ENCODE measurements at places on chromosomes 4 and X. TPM values are rescaled to one million over a fixed set of nuclear protein-coding genes. Genes with fewer than 3 reads are reported as not detected.
A peak's percentile ranks its signal among the peaks of the same experiment; 100 is the strongest.

GRCh38 chr4:126495163-126495752 lies 1137.5 kb upstream of the INTU start:
- DNase-seq: no peak

GATA1 gene
- total RNA-seq: not detected

VEGFC gene
- total RNA-seq: not detected

GRCh38 chr4:143351774-143352451 lies 15.2 kb downstream of the GAB1 start:
- DNase-seq: no peak

- peak; percentile 75 for DNase-seq
Observed at GRCh38 chrX:16528620-16529019, 121.3 kb upstream of the S100G start.

DNA sequence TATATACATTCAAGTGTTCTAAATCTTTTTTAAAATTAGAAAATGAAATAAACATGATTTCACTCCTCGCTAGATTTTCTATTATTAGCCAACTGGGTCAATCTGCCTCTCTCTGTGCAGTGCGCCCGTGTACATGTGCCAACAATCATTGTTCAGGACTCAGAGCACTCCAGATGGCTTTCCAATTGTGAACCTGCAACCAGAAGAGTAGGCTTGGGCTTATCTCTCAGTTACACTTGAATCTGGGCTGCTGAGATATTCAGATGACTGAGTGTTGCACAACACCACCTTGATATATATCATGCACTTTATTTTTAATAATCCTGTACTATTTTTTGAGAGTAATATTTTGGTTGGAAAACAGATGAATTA lies 184.0 kb upstream of the FSTL5 start:
- no peak for DNase-seq

NMU gene
- total RNA-seq: not detected

DNA sequence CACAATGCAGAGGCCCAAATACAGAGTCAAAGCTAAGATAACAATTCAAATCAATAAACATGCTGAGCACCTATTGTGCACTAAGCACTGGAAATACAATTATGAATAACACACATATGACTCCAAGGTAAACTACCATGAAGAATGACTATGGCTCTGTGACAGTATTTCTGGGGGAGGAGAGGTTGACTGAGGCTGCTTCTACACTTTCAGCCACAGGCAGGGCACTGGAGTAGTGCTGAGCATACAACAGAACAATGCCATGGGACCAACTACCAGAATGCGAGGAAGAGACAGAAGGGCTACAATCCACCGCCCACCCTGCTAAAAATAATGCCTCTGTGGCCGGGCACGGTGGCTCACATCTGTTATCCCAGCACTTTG lies 13.7 kb downstream of the TEC start:
- DNase-seq: no peak

DNA sequence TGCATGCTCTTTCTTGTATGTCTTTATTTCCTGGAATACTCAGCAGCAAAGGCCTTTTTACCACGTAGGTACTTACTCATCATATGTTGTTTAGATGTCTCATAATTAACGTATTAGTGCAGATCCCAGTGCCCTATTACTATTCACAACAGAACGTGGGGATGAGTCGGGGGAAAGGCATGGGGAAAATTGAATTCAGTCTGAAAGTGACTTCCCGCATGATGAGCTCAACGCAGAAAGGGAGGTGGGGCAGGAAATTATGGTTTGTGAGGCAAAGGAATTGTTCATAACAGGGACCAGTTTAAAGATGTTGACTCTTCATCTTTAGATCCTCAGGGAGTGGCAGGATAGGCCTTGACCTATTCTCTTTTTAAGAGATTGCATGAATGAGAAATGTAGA lies 2.0 kb upstream of the TMPRSS11D start:
- DNase-seq: no peak

GRCh38 chr4:113708250-113708649 lies 53.3 kb downstream of the CAMK2D start:
- no peak for DNase-seq

GAGE12E gene
- not detected for total RNA-seq

DNA sequence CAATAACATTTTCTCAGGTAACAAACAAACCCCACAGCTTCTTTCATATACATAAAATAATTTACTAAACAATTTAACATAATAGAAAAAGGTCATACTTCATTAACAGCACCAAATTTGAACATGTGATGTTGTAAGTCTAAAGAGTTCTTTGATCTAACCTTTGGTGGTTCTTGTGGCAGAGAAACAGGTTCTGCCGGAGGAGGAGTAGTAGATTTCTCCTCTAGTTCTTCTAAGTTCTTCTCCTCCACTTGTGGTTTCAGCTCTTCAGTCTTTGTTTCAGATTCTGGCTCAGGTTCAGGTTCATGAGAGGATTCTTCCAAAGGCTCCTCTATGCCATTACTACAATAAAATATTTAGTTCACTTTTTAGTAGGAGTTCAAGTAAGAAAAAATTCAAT lies 18.3 kb downstream of the G3BP2 start:
- peak; percentile 64 for DNase-seq

CASK gene
- total RNA-seq: 65.0 TPM

DNAAF6 gene
- total RNA-seq: not detected

DNA sequence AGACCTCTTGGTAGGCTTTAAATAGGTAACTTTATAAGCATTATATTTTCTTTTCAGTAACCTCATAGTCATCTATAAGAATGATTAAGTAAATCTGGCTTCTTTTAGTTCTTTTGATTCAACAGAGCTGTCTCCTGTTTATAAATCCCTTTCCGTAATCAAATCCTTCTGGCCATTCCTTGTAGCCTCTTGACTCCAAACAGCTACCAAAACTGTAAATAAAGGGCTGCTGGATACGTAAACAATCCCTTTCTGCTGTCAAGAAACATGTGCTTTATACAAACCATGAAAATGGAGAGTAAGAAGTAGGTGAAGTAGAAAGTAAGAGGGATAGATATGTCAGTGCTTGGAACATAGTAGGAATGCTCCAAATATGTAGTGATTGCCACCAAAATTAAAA lies 183.2 kb upstream of the CASK start:
- DNase-seq: no peak

GRCh38 chr4:48081196-48081595 lies 52.9 kb downstream of the TXK start:
- DNase-seq: no peak

- no peak for DNase-seq
Observed at GRCh38 chr4:120839334-120839973, 83.1 kb downstream of the PRDM5 start.

DNA sequence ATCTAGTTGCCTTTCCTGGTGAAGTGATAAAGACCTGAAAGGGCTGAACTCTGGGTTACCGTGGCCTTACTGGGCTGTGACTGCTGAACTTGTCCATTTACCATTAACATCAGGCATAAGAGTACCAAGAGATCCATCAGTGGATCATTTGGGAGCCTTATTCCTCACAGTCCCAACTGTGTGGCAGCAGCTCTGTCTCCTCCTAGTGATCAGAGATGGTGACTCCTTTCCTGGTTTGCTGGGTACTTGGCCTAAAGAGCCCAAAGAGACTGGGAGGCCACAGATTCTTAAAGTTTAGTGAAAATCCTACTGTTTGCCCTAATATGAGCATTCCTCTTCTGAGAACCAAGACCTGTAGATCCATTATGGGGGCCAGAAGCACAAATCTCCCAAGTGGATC lies 56.3 kb upstream of the ATP6AP2 start:
- no peak for DNase-seq

- DNase-seq: no peak
Observed at GRCh38 chr4:174870311-174870710, 41.3 kb upstream of the GLRA3 start.

DNA sequence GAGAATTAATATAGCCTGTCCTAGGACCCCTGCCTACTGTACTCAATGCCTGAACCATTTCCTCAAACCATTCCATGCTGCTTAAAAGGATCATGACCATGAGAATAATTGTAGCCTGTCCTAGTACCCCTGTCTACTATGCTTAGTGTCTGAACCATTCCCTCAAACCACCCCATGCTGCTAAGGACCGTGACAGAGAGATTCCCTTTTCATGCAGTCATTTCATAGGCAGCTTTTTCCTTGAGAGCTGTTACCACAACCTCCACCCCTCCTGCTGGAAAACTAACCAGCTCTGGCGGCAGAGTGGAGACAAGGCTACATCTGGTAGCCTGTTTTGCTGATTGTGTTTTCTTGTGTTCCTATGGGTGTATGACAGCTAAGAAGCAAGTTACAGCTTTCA lies 174.9 kb upstream of the SMARCAD1 start:
- no peak for DNase-seq

DNA sequence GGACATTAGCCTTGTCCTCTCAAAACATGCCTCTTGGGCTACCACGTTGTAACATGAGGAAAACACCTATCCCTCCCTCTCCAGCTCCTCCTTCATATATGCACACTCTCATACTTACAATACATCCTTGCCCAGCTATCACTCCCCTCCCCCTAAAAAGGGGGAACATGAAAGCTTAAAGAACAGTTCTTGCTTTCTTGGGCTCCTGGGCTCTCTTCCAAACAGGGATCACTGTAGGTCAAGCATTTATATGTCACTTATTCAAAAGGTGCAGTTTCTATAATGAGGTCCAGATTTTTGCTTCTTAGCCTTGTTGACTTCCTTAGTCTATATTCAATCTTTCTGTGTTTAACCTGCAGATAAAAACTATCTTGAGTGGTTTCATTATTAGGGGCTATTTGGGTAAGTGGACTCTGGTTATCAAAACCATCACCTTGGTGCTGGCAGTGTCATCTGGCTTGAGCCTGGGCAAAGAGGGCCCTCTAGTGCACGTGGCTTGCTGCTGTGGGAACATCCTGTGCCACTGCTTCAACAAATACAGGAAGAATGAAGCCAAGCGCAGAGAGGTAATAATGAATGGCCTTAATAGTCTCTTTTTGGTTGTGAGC lies 119.4 kb downstream of the AKAP4 start:
- no peak for DNase-seq

DNA sequence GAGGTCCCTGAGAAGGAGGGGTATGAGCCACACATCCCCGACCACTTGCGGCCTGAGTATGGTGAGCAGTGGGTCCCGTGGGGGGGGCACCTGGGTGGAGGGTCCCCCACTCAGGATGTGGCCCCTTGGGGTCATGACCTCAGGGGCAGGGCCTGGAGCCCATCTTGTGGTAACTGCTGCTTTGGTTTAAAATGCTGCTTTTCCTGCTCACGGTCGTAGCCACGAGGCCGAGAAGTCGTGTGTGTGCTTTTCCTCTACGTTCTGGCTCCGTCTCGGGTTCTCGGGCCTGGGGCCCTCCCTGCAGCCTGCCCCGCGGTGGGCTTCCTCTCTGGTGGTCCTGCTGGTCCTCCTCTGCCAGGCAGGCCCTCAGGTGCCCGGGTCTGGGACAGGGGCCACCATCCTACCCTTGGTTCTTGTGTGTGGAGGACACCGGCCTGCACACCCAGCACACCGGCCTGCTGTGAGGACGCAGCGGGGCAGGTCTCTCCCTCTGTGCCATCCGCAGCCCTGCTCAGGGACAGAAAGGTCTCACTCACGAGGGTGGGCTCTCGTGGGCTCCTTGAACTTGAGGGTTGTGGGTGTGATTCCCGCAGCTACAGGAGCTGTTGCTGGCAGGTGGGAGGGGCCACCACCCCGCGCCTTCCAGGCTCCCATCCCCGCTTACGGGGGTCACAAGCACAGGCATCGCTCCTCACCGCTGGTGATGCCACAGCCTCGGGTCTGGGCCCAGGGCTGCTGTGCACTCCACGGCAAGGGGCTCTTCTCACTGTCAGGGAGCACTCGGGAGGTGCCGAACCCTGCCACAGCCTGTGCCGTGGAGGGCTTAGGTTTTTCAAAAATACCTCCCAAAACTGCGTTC lies 19.6 kb downstream of the UVSSA start:
- DNase-seq: no peak

GRCh38 chr4:56681158-56681852 lies at the start of gene HOPX:
Gene HOPX (minus strand): TSS chr4:56681296. CDS start chr4:56657816, 23,480 bp downstream.
- peak; percentile 47 for DNase-seq

DNA sequence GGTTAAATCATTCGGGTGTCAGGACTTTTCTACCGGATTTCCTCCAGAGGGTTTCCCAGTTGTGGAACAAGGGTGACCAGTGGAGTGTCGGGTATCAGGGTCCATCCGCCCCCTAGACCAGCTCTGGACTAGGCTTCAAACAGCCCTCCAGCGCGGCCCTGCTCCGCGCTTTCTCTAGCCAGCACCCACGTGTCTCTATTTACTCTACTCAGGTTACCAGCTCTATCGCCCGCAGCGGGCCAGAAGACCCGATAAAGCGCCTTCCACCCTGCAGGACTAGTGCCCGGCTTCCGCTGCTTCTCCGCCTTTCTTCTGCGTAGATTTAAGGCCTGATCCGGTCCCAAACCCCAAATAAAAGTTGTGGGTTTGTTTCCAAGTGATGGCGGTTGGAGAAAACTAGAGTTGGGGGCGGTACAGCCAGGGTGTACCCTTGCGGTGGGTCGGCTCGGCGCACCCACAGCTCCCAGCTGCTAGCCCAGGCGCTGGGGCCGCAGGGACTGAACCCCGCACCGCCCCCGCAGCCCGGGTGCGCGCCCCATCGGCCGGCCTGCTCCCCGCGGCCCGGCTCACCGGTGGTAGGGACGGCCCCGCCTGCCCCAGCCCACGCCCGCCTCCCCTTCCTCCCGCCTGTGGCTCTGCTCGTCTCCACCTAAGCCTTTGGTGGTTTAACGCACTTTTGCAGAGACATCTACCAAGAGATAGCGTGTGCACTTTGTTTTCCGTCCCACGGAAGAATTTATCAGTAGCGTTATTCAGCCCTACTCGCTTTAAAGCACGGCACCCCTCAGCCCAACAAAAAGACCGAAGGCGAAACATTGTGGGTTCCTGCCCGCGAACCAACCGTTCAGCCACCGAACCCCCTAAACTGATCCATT lies 2.1 kb downstream of the LEF1 start:
- peak; percentile 70 for DNase-seq

GRCh38 chr4:71141125-71141524 lies 147.7 kb downstream of the DCK start:
- no peak for DNase-seq

DNA sequence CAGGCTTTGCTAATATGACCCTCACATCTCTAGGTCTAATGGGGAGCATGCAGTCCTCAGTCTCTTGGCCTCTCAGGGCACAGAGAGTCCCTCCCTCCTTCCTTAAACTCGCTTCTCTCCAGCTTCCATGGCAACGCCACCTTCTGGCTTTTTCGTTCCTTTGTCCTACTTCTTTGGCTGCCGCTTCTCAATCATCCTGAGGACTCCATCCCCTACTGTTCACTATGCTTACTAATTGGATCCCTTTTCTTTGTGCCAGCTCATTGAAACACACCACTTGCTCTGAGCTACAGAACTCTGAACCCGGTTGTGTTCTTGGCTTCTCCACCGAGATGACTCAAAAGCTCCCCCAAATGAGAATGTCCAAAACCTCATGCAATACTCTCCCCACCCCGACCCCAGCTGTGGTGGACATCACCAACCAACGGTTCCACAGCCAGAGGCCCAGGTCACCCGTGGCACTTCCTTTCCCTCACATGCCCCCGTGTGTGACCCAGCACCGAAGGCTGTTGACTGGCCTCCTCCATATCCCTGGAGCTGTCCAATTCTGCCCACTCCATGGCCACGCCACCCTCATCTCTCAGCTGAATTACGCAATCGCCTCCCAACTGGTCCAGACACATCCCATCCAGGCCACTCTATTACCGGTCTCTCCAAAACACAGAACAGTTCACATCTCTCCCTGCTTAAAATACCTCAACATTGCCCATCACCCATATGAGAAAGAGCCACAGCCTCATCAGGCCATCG lies 34.7 kb downstream of the CRMP1 start:
- DNase-seq: no peak

GRCh38 chrX:108740299-108740774 lies 4.0 kb upstream of the IRS4 start:
- DNase-seq: no peak

GRCh38 chrX:119389871-119390501 lies 9.2 kb upstream of the SLC25A43 start:
- no peak for DNase-seq

CT45A3 gene
- total RNA-seq: not detected

PRRG3 gene
- total RNA-seq: not detected

DIPK2B gene
- total RNA-seq: not detected

All from naive thymus-derived CD4-positive, alpha-beta T cell (primary cell).